ENCODE measurements at places on chromosomes 16 and 17.

GRCh38 chr17:49624896-49625295 lies 49.2 kb downstream of the NXPH3 start:
- no peak for DNase-seq

DNA sequence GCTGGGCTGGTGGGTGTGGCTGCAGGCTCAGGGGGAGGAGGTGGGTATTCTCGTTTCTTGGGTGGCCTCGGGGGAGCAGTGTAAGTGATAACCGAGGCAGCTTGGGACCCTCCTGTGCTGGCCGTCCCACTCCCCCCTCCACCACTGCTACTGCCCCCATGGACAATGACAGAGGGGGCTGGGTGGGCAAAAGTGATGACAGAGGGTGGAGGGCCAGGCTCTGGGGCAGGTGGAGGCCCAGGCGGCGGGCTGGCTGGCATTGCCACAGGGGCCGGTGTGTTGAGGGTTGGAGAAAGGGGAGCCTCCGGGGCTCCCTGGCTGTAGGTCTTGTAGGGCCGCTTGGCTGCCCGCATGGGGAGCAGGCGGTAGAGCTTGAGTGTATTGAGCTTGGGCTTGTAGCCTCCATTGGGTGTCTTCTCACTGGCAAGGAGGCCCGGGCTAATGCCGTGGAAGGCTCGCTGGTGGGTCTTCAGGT lies 16.0 kb downstream of the ZBTB4 start:
- DNase-seq = no peak

GRCh38 chr16:55662644-55663031 lies 6.8 kb downstream of the SLC6A2 start:
- no peak for DNase-seq

DNA sequence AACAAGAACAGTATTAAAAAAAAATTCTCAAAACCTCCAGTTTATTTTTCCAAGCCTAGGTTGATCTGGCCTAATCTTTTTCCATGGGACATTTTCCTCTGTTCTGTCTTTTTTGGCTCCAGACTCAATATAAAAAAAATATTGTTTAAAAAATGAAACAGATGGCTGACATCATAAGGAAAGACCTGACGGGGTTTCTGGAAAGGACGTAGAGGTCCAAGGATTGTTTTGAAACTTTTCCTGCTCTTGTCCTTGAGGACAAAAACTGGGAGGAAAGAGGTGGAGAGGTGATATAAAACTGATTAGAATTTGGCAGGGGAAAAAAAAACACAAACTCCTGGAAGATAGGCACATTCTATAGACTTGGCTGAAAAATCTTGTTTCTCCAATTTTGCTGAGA lies 211.4 kb upstream of the CDH11 start:
- no peak for DNase-seq

DNA sequence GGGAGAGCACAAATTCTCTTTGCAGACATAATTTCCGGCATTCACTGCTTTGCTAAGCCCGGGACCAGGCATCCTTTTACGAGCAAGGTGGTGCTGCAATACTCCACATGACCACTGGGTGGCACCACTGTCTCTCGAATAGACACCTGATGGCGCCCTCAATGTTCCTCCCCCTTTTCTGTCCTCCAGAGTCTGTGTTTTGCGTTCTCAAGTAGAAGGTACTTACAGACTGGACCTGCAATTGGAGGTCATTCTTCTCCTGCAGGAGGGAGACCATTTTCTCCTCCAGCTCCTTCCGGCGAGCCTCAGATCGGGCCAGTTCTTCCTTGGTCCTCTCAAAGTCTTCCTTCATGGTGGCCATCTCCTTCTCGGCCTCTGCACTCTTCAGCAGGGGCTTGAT lies 45.2 kb downstream of the MYH13 start:
- peak; percentile 44 for DNase-seq

- no peak for DNase-seq
Observed at GRCh38 chr16:85393674-85394451, 219.3 kb upstream of the GSE1 start.

- DNase-seq = peak; percentile 73
Observed at GRCh38 chr17:42193969-42194899, at the start of gene GHDC. TSS of gene GHDC (minus strand) at chr17:42194494. CDS start at chr17:42193581, 913 bp downstream.

GRCh38 chr17:55450232-55450825 lies 28.7 kb upstream of the MMD start:
- no peak for DNase-seq

DNA sequence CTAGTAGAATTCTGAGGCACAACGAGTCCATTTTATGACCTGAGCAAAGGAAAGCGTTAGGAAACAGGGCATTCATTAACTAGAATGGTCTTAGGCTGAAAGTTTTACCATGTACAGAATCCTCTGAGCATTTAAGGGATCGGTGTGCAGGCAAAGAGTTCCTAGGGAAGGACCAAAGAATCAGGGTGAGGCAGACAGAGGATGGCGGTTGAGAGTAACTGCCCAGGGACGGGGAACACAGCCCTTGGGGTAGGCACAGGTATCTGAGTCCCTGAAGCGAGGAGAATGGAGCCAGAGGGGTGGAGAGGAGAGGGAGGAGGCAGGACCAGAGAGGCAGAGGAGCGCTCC lies 14.0 kb upstream of the ITGB3 start:
- DNase-seq = no peak

DNA sequence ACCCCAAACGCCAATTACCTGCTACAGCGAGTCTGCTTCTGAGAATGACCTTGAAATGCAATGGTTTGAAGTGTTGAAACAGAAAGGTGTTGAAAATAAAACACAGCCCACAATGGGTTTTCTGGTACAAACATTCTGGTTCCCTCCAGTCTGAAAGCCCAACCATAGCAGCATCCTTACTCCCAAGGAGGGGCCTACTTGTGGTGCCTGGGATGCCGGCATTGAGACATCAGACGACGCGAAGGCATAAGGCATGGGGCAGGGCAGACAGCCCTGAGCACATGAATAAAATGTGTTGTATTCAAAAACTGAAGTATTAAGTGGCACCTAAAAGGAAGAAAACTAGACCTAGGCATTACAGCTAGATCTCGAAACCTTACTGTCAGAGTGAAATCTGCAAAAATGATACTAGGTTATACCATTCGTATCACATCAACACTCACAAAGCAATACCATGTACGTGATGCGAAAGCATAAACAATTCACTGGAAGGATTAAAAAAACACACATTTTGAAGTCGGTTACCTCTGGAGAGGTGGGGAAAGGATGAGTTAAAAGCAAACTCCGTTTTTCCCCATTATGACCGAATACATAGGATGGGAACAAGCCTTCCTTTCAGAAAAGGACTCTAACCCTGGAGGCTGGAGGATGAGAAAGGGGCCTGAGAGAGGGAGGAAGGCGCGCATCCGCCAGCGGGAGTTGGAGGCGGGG lies 702 bp downstream of the NUDT21 start:
- DNase-seq = no peak

GRCh38 chr17:43945074-43945829 lies 3.0 kb upstream of the PPY start:
- DNase-seq = no peak

DNA sequence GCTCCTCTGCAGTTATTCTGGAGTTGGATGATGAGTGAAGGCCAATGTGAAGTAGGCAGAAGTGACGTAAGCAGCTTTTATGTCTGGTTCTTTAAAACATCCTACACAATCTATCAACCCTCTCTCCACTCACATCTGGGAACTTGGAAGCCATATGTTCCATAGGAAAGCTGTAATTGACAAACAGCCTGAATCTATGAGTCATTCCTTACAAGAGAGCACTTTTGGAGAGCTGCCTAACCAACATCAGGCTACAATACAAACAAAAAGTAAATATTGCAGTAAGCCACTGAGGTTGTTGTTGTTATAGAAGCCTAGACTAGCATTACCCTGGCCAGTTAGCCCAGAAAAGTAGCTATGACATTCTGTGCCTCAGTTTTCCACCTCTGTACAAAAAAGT lies 5.9 kb downstream of the CCL7 start:
- DNase-seq = no peak

- no peak for DNase-seq
Observed at GRCh38 chr16:591892-592517, 2.1 kb downstream of the RAB40C start.

- no peak for DNase-seq
Observed at GRCh38 chr17:78242024-78242742, 10.8 kb downstream of the TMEM235 start.

Measured in NCI-H526 treated with DMSO at 0.1 percent for 48 hours (cell line).